ENCODE measurements at places on chromosomes 2 and 18. TPM values are rescaled to one million over a fixed set of nuclear protein-coding genes. Genes with fewer than 3 reads are reported as not detected.
A peak's percentile ranks its signal among the peaks of the same experiment; 100 is the strongest.

CFAP65 gene
- total RNA-seq, result not detected

NR4A2 gene
- total RNA-seq, result 3.8 TPM

FEV gene
- total RNA-seq, result not detected

MALL gene
- total RNA-seq, result not detected

MALT1 gene
- 43.0 TPM for total RNA-seq

CD8B2 gene
- not detected for total RNA-seq

DHRS9 gene
- total RNA-seq, result not detected

CYP27A1 gene
- not detected for total RNA-seq

HOXD13 gene
- not detected for total RNA-seq

C2orf74 gene
- 10.2 TPM for total RNA-seq

SOWAHC gene
- total RNA-seq, result 0.90 TPM

HK2 gene
- total RNA-seq, result 37.8 TPM

ERICH2 gene
- not detected for total RNA-seq

EVX2 gene
- total RNA-seq, result not detected

DNA sequence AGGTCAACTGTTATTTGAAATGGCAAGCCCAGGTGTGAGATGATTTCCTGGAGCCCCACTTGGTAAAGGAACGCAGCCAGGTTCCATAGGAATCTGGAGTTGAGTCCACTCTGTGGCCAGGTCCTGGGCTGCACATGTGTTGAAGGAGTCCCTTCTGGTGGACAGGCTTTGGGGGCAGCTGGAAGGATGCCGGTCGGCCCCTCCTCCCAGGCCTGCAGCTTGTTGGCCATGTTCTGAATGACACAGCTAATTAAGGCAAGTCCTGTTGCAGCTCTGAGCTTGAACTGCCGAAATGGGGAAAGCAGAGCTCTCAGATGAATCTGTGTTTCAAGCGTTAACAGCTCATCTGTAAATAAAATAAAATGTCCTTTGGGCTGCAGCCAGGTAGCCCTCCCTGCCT is 23.8 kb downstream of the EN1 start:
- no peak for DNase-seq

GRCh38 chr2:71882949-71883472 is 264.7 kb downstream of the CYP26B1 start:
- no peak for DNase-seq

DNA sequence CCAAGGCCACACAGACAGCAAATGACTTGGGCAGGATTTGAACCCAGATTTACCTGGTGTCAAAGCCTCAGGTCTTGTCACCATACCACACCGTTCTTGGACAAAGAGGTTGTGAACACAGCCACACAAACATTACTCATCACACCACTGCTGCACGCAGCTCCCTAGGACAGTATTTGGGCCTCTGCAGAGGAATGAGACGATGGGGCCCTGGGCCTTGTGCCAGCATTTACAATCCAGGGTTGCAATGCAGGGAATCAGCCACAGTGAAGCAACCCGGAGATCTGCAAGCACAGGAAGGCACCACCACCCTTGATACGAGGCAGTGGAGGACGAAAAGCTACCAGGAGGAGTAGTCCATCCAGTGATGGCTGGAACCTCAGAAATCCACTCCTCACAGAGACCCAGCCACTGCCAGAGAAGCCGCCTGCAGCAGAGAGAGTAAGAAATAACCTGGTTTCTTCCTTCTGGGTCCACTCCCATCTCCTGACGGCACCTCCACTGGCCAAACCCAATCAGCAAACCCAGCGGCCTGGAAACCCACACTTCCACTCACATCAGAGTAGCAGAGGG is 3.7 kb upstream of the MTCL1 start:
- DNase-seq, result no peak

DNA sequence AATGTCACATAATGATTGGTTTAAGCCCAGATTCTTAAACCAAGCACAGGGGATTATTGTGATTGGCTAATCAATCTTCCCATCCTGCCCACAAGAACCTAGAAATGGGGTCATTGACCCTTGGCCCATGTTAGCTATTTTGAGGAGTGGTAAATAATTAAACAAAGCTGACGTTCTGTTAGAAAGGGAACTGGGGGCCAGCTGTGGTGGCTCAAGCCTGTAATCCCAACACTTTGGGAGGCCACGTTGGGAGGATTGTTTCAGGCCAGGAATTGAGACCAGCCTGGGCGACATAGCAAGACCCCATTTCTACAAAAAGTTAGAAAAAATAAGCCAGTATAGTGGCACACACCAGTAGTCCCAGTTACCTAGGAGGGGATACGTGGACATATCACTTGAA is 37.8 kb upstream of the PTPN4 start:
- no peak for DNase-seq

- peak; percentile 5 for DNase-seq
These were observed 12.1 kb upstream of the GAL3ST2 start for GRCh38 chr2:241764275-241765241.

DNA sequence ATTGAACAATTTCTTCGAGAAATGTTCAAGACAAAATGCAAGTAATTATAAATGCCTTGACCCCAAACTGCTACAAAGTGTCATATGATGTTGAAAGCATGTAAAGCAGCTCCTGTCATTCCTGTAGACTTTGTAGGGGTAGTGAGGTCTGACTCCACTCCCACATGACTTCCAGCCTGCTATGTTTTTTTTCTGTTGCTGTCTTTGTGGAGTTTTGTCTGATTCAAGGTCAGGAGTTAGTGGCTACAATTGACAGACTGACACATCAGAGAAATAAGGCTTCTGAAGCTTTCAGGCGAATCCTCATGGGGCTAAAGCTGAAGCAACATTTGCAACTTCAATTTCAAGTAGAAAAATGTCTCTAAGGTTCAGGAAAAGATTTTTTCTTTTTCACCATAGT is 63.9 kb upstream of the CCDC195 start:
- DNase-seq, result no peak

DNA sequence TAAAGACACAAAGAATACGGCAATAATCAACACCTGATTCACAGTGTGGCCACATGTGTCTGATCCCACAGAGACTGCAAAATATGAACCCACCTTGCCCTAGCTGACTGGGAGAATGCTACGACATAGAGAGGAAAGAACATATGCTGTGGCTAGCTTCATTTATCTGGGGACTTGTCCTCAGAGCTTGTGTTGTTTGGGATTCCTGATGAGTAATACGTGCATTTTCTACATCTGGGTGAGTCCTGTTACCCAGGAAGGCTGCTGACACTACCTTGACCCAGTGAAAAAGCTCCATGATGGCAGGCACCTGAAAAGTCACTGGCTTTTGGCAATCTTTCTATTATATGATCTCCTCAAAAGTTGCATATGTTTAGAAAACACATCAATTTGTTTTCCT is 427.7 kb upstream of the LYPD1 start:
- DNase-seq, result no peak

DNA sequence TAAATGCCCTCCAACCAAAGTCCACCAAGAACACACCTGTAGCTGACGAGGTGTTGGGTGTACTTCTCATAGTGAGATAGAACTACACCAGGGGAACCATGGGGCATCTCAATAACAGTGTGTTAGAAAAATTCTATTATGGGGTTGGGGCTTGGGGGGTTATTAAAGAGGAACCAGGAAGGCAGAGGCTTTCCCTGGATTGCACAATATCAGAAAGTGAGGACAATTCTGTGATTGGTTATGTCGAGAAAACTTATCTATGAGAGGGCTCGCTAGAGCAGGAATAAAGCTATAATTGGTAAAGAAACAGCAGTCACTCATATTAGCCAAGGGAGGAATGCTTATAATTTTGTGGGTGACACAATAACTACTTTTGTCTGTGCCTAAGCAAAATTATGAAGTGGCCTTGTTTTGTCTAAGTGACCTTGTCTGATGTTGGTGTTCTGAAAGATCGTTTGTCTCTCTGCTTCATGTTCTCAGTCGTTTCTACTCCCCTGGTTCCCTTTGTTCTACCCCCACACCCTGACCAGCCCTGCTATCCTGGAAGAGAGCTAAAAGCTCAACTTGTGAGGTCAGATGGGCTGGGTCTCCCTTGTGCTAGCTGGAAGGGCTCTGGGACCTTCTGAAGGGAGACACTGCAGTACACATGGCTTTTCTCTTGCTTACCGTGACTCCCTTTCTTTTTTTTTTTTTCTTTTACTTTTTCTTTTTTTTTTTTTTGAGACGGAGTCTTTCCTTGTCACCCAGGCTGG is 21.6 kb upstream of the INO80C start:
- DNase-seq, result no peak

GRCh38 chr2:43349904-43350303 is 123.5 kb upstream of the ZFP36L2 start:
- DNase-seq, result no peak

- DNase-seq, result no peak
These were observed 6.9 kb downstream of the ACYP2 start for GRCh38 chr2:54122171-54122935.

DNA sequence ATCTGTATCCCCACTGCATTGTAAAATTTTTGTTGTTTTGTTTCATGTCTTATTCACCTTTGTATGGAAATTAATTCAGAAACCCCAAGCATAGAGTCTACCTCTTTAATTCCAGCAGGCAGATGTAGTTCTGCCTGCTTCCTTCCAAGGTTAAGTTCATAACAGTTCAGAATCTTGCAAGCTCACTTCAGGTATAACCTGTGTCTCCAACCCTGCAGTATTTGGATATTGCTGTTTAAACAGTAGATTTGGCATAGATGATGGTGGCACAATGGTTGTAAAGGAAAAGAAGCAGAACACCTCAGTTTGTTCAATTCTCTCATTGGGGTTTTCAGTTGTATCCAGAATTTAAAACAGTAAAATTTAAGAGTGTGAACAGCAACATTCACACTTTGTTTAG is 21.2 kb downstream of the SULT1C2 start:
- no peak for DNase-seq

- DNase-seq, result no peak
These were observed 22.8 kb upstream of the RUFY4 start for GRCh38 chr2:218046238-218046637.

DNA sequence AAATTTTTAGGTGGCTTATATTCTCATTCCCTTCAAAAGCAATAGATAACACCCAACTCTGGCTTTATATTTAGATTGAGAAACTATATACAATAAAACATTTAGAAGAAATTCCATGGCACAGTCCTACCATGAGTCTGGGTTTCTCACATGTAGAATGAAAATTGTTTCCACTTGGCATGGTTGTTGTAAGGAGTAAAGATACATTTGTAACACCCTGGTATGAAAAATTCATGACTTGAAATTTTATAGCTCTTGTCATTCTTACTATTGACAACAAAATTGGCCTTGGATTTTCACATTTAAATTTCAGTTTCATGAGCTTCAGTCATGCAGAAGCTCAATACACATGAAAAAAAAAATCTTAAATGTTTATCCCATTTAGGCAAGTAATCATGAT is 92.5 kb upstream of the CBLN2 start:
- DNase-seq, result no peak

- no peak for DNase-seq
These were observed 297.0 kb upstream of the GULP1 start for GRCh38 chr2:187994464-187995331.

- DNase-seq, result no peak
These were observed 293.7 kb downstream of the DYSF start for GRCh38 chr2:71746946-71747501.

DNA sequence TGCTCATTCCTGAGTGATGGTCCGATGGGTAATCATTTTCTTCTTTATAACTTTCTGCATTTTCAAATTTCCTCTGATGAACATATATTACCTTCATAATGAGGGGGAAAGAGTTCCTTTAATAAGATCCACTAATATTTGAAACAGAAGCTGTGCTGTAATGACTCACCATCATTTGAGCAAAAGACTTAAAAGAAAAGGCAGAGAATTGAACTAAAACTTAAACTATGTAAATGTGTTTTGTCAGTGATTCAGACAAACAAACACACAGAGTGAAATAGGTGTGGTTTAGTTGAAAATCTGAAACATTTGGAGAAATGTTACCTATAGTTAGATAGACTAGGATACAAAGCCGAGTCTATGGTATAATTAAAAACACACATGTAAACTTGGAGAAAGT is 209.6 kb downstream of the STK39 start:
- DNase-seq, result no peak

DNA sequence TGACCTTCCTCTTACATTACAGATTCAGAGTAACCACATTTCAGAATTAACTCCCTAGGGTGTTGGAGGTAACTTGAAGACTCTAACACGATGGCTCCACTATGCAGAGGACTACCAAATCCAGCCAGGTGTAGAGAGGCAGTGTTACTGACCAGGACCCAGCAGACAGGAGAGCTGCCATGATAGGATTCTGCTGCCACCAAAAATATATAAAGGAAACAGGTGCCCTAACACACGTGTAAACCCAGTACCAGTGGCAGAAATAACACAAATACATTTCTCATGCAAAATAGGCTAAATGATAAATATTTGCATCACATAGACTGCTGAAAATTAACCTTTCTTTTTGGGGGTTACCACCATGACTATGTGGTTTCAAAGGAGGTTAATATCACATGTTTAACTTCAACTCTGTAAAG is 7.0 kb downstream of the ZBTB14 start:
- no peak for DNase-seq

- DNase-seq, result no peak
These were observed 47.9 kb downstream of the E2F6 start for GRCh38 chr2:11417946-11418585.

- DNase-seq, result no peak
These were observed 440.4 kb upstream of the CDH20 start for GRCh38 chr18:60892855-60893254.

DNA sequence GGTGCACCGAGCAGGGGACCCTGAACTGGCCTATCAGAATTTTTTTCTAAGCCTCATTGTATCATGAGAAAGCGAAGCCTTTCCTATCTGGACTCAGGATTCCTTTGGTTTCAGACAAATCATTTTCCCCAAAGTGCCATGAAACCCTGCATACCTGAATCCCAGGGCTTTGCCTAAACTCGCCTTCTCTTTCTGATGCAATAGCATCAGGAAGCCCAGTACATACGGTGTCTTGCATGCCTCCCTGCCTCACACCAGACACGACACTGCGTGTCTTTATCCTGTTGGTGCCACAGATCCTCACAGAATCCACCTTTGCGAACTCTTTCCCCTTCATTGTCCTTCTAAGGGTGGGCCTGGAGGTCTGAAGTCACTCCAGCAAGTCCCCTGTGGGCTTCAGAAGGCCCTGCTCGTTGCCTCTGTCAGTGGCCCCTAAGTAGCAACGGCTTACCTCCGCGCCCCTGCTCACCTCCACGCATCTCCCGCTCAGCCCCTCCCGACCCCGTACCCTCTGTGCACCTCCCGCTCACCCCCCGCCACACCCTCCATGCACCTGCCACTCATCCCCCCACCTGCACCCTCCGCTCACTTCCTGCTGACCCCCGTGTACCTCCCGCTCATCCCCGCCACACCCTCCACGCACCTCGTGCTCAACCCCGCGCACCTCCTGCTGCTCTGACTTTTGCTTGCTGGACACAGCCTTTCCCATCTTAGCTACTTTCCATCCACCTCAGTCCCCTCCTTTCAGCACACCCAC is 83.4 kb downstream of the TPGS2 start:
- no peak for DNase-seq

DNA sequence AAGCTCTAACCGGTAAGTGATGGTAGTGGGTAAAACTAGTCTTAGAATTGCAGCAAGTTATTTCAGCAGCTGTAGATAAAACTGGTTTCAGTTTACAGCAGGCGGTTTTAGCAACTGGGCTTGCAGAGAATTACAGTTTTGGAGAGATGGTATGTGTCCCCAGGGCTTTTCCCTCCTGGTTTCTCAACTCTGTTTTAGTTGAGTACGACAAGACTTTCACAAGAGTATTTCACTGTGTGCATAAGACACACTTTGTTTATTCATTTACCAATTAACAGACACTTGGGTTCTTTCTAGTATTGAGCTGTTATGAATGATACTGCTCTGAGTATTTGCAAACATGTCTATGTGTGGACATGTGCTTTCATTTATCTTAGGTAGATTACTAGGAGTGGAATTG is 65.6 kb upstream of the RFX8 start:
- DNase-seq, result no peak

GRCh38 chr18:23071285-23071684 is 64.0 kb upstream of the CABLES1 start:
- DNase-seq, result peak; percentile 93

Data from activated CD4-positive, alpha-beta memory T cell treated with anti-CD3 and anti-CD28 coated beads, Interleukin-2, amount 10 ng/mL, durations not matched to agents 7 days and 5 days (primary cell).